ENCODE measurements at places on chromosomes 2 and 18. TPM values are rescaled to one million over a fixed set of nuclear protein-coding genes. Genes with fewer than 3 reads are reported as not detected.
A peak's percentile ranks its signal among the peaks of the same experiment; 100 is the strongest.

GRCh38 chr2:224252631-224253030 lies 149.3 kb downstream of the FAM124B start:
- no peak for DNase-seq
- no peak overlapping the region for H3K27ac ChIP-seq
- H3K27me3 ChIP-seq = no peaks in the 10 kb centered on the region
- H3K4me3 ChIP-seq = no peak overlapping the region

- no peaks in the 10 kb centered on the region for H3K4me1 ChIP-seq
- H3K27me3 ChIP-seq = no peaks in the 10 kb centered on the region
- H3K4me3 ChIP-seq = no peak overlapping the region
- no peak overlapping the region for H3K27ac ChIP-seq
Measured at GRCh38 chr2:43402452-43402937, 176.1 kb upstream of the ZFP36L2 start.

GRCh38 chr2:215918901-215919599 lies 94.3 kb downstream of the MREG start:
- no peaks in the 10 kb centered on the region for H3K4me1 ChIP-seq
- H3K27me3 ChIP-seq = no peaks in the 10 kb centered on the region
- no peaks in the 10 kb centered on the region for H3K36me3 ChIP-seq
- DNase-seq = no peak
- H3K4me3 ChIP-seq = no peak overlapping the region

GRCh38 chr2:56287974-56288373 lies 104.2 kb downstream of the CCDC85A start:
- DNase-seq = no peak
- no peak overlapping the region for H3K27ac ChIP-seq
- no peaks in the 10 kb centered on the region for H3K4me1 ChIP-seq
- H3K36me3 ChIP-seq = no peaks in the 10 kb centered on the region
- no peaks in the 10 kb centered on the region for H3K27me3 ChIP-seq

- H3K27me3 ChIP-seq = no peaks in the 10 kb centered on the region
- DNase-seq = no peak
- no peaks in the 10 kb centered on the region for H3K4me1 ChIP-seq
- H3K36me3 ChIP-seq = no peaks in the 10 kb centered on the region
- H3K27ac ChIP-seq = no peak overlapping the region
Measured at GRCh38 chr2:138115666-138116065, 151.4 kb downstream of the HNMT start.

DNA sequence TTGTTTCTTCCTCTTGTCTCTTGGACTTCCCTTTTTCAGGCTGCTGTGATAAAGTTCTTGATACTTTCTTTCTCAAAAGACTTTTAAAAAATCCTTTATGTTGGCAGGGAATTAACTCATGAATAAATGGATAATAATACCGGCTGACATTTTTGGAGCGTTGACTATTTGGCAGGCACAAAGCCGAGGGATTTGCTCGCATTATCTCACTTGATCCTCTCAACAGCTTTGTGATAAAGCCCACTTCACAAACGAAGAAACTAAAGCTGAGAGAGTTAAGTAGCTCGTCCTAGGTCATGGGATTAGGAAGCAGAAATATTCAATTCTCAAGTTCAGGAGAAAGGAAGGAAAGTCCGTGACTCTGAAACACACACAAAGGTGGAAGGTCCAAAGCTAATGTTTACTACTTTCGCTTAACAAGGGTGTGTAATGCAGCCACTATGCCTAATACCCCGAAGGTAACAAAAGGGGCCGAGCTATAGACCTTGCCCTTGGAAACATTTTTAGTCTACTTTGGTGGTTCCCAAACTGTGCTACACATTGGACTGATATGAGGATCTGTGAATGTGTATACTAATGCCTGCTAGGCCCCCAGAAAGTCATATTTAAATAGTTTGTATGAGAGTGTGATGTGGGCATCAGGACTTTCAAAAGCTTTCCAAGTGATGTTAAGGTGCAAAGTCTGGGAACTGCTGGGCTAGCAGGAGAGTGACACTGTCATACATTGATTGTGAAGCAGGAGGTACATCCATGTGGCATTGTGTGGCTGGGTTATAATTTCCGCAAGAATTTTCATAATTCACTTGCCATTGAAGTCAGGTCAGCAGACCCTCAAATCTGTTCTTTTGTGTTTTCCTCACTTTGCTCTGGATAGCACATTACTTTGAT lies 508.4 kb downstream of the PLCL1 start:
- no peak overlapping the region for H3K27ac ChIP-seq
- no peaks in the 10 kb centered on the region for H3K36me3 ChIP-seq
- no peaks in the 10 kb centered on the region for H3K4me1 ChIP-seq
- DNase-seq = no peak
- H3K4me3 ChIP-seq = no peak overlapping the region
- H3K27me3 ChIP-seq = peaks cover 4% of the 10 kb centered on the region

- H3K27ac ChIP-seq = no peak overlapping the region
- H3K4me3 ChIP-seq = no peak overlapping the region
- no peaks in the 10 kb centered on the region for H3K36me3 ChIP-seq
Measured at GRCh38 chr2:221186873-221187272, 385.2 kb downstream of the EPHA4 start.

DNA sequence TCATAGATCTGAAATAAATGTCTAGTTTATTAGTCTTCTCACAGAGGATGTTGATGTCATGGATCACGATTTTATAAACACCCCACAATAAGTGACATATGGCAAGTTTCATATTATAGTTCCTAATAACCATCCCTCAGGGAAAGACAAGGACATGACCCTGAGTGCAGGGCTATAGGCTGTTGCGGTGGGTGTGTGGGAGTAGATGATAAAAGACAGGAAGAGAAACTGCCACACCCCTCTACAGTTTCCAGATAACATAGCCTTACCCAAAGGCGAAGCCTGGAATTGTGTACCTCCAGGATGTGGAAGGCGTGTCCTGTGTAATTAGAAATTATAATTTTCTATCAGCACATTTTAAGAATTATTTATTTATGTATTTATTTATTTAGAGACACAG lies 2.4 kb upstream of the NEDD4L start:
- DNase-seq = no peak
- no peak overlapping the region for H3K27ac ChIP-seq
- no peaks in the 10 kb centered on the region for H3K27me3 ChIP-seq
- no peak overlapping the region for H3K4me3 ChIP-seq

- H3K27ac ChIP-seq = no peak overlapping the region
- H3K27me3 ChIP-seq = no peaks in the 10 kb centered on the region
- H3K4me1 ChIP-seq = no peaks in the 10 kb centered on the region
- DNase-seq = no peak
- no peaks in the 10 kb centered on the region for H3K36me3 ChIP-seq
Measured at GRCh38 chr18:47735041-47735702, 195.3 kb downstream of the SMAD2 start.

GRCh38 chr2:195984923-195985726 lies 83.5 kb downstream of the DNAH7 start:
- H3K27me3 ChIP-seq = no peaks in the 10 kb centered on the region
- H3K4me3 ChIP-seq = no peak overlapping the region
- no peak overlapping the region for H3K27ac ChIP-seq
- H3K36me3 ChIP-seq = no peaks in the 10 kb centered on the region

- peak overlapping the region; percentile 11 for H3K27ac ChIP-seq
- H3K36me3 ChIP-seq = no peaks in the 10 kb centered on the region
- DNase-seq = no peak
- peaks cover 24% of the 10 kb centered on the region for H3K4me1 ChIP-seq
- peak overlapping the region; percentile 19 for H3K4me3 ChIP-seq
Measured at GRCh38 chr2:12270876-12271588, 445.7 kb upstream of the TRIB2 start.

The CYBRD1 gene
- 1.6 TPM for polyA plus RNA-seq

The HOXD1 gene
- polyA plus RNA-seq = not detected

The GAL3ST2 gene
- not detected for polyA plus RNA-seq

The REG3A gene
- polyA plus RNA-seq = not detected

The DOK6 gene
- 0.15 TPM for polyA plus RNA-seq

The DNAH6 gene
- polyA plus RNA-seq = 0.53 TPM
